Activated CD4-positive, alpha-beta T cell treated with anti-CD3 and anti-CD28 coated beads for 24 hours (primary cell): ENCODE measurements at places on chromosomes 7 and 10.
A peak's percentile ranks its signal among the peaks of the same experiment; 100 is the strongest.

DNA sequence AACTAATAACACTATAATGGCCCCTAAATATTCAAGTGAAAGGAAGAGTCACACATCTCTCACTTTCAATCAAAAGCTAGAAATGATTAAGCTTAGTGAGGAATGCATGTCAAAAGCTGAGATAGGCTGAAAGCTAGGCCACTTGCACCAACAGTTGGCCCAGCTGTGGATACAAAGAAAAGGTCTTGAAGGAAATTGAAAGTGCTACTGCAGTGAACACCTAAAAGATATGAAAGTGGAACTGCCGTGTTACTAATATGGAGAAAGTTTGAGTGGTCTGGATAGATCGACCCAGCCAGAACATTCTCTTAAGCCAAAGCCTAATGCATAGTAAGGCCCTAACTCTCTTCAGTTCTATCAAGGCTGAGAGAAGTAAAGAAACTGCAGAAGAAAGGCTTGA lies 12.1 kb upstream of the SNX13 start:
- DNase-seq: no peak

- DNase-seq: peak; percentile 29
Measured at GRCh38 chr7:22001345-22002004, 55.8 kb upstream of the CDCA7L start.

GRCh38 chr10:44821290-44821689 lies 89.8 kb upstream of the TMEM72 start:
- no peak for DNase-seq

DNA sequence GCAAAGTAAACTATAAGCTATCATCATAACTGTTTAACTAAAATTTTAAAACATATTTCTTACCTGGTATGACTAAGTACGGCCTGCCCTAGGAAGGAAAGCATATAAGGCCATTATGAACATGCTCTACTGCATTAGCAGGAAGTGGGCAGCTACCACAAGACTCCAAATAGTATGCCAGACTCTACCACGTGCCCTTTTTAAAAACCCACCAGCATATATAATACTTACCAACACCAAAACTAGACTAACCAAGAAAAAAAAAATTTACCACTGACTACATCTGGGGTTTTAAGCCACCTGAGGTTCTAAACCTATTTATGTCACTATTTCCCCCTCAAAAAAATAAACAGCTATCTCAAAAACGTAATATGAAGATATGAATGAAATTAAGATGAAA lies 30.1 kb downstream of the NUDCD3 start:
- no peak for DNase-seq

DNA sequence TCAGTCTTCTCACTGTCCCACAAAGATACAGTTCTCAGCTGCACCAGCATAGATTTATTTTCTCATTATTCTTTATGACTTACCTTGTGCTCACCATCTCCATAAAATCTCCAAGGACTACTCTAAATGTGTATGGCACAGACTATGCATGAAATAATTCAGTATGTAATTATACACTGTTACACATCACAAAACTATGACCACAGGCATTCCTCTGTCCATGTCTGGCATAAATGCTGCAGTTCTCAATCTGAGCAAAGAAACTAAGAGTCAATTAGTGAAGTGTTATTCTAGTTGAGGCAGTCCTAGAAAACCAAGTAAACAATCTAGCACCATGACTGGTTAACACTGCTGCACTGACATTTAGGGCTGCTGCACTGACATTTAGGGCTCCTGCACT lies 2.7 kb downstream of the CYCS start:
- DNase-seq: no peak

GRCh38 chr7:28847176-28847575 lies 111.0 kb downstream of the TRIL start:
- DNase-seq: no peak

- no peak for DNase-seq
Measured at GRCh38 chr10:133460208-133460769, 6.5 kb downstream of the SCART1 start.

DNA sequence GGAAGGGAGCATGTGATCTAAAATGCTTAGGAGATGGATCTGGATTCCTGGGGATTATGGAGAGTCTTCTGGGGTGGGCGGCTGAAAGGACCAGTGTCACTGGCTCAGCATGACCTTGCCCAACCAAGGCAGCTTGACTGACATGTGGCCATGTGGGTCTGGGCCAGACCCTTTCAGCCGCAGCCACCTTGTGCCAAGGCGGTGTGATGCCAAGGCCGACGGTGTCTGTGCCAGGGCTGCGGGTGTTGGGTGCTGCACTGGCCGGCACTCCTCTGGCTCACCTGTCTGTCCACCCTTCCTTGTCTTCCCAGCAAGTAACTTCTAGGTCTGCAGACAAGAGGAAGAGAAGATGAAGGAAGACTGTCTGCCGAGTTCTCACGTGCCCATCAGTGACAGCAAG lies 8.8 kb downstream of the DEPP1 start:
- DNase-seq: no peak

GRCh38 chr7:30322271-30323005 lies 38.0 kb downstream of the ZNRF2 start:
- DNase-seq: no peak

- DNase-seq: no peak
Measured at GRCh38 chr7:135160858-135161653, 9.5 kb downstream of the CYREN start.

GRCh38 chr7:26404189-26404996 lies 112.7 kb downstream of the SNX10 start:
- DNase-seq: no peak

DNA sequence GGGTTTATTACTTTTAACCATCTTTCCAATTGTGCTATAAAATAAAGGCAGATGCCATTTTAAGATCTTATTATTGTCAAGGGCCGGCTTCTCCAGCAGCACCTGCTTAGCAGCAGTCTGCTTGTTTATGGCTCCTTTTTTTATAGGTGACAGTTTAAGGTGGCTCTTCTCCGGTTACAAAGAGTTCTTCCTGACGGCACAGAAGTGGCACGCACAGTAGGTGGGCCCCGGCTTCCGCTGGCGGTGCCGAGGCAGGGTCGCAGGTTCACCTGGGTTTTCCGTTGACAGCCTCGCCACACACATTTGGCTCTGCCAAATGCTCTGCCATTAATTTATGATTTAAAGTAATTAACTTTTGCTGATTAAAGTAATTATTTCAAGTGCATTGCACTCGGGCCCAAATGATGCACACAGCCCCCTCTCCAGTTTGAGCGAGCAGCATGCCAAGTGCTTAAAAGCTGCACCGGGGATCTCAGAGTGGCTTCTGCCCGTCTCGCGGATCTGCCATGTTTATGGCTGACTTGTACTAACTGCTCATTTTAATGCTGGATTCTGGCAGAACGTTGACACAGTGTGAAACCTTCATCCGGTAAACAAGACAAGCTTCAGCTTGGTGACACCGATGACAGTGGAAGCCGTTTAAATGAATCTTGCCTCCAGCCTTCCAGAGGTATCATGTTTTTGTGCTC lies 355.1 kb upstream of the MKI67 start:
- DNase-seq: no peak

DNA sequence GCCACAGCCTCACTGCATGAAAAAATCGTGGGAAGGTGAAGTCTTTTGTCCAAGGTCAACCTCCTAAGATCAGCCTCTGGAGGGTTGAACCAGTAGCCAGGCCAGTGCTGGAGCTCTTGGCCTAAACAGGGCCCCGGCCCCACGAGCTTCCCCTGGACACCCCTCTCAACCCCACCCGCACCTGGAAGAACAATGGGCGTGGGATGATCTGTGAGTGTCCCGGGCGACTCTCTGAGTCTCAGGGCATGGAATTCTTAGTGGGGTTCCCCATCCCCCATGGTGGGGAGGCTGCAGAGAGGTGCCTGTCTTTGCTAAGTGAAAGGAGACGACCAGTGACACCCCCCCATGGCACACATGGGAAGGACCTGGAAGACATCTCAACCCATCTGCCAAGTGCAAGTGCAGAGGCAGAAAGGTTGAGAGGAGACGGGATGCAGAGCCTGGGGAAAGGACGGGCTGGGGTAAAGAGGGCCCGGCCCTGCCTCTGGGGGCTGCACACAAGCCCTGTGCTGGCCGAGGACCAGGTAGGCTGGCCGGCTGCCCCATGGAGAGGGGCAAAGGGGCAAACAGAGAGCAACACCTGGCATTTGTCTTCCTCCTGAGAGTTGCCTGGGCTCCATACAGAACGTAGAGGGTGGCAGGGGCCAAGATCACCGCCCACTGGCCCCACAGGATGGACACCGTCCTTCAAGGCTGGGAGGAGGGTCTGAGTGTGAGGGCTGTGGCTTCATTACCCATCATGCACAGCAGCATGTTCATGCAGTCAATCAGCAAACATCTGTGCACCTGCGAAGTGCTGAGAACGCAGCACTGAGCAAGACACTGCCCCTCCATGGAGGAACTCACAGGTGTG lies 163.0 kb upstream of the PPP2R2D start:
- no peak for DNase-seq

DNA sequence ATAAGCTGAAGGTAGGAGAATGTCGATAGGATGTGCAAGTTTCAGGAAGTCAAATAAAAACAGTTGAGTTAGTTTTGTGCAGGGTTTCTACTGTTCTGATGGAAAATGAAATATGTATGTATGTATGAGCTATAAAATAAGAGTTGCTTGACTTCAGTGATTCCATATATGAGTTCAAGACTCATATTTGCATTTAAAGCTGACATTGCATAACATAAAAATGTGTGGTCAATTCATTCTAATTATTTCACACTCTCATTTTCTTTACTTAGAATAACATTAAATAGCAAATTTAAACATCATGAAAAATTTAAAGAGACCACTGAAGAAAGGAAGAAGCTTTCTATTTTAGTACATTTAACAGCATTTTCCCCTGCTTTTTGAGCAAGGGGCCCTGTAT lies 37.8 kb downstream of the IFIT5 start:
- DNase-seq: no peak

GRCh38 chr10:97876402-97876801 lies 26.8 kb downstream of the GOLGA7B start:
- DNase-seq: no peak

GRCh38 chr10:75648854-75649253 lies 217.4 kb downstream of the LRMDA start:
- no peak for DNase-seq

DNA sequence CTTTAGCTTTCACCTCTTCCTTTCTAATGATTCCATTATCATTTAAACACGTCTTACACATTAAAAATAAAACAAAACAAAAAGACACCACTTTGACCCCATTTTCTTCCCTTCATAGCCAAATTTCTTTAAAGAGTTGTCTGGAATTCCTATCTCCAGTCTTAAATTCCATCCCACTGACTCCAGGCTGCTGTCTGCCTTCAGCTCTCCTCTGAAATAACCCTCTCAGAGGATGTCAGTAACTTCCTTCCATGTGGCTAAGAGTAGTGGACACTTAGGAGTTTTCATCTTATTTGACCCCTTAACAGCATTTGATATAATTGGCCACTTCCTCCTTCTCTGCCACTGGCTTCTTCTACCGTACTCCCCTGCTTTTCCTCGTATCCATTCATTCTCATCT lies 69.6 kb upstream of the MKX start:
- DNase-seq: no peak
